ENCODE measurements at places on chromosomes 1 and 21.

DNA sequence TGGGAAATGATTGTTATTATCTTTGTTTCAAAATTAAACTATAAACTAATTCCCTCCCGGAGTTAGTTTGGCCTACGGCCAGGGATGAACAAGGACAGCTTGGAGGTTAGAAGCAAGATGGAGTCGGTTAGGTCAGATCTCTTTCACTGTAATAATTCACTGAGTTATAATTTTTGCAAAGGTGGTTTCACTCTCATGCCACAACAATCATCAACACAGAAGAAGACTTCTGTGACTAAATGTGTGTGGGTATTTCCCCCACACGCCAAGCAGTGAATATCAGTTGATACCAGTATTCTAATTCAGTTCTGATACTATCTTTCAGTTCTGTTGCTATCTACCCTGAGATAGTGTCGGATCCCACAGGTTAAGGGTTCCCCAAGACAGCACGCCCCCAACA, 215.1 kb downstream of the S1PR1 start:
- DNase-seq: peak; percentile 8

GRCh38 chr1:158969166-158969565, 37.8 kb downstream of the PYHIN1 start:
- DNase-seq: peak; percentile 25

- DNase-seq: no peak
Measured at GRCh38 chr1:119740896-119741780, 27.6 kb downstream of the HMGCS2 start.

DNA sequence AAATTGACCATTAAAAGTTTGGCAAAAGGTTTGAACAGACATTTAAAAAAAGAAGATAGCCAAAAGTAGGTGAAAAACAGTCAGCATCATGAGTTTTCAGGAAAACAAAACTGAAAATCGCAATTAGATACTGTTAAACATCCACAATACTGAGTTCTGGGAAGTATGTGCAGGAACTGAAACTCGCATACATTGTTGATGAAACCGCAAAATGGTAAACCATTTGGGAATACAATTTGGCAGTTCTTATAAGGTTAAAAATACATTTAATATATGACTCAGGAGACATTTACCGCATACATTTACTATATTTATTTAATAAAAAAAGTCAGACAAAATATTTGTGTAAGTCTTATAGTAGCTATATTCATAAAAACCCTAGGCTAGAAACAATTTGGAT, 393.2 kb downstream of the COL11A1 start:
- no peak for DNase-seq

- no peak for DNase-seq
Measured at GRCh38 chr1:16979475-16980327, 719 bp downstream of the MFAP2 start.

DNA sequence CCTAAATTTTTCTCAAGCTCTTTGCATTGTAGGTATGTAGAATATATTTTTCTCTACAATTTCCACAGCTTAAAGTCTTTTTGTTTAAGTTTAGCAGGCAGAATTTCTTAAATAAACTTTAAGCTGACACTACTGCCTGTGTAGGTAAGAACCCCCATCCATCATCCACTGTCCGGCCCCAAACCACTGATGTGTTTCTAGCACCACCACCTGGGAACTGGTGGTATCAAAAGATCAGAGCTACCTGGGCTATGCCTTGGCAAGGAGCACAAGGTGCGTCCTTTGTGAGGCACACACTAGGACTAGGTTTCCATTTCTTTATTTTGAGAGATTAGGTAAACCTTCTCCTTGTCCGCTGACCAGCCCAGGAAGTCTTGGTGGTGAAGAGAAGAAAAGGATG, 10.5 kb upstream of the LELP1 start:
- no peak for DNase-seq

DNA sequence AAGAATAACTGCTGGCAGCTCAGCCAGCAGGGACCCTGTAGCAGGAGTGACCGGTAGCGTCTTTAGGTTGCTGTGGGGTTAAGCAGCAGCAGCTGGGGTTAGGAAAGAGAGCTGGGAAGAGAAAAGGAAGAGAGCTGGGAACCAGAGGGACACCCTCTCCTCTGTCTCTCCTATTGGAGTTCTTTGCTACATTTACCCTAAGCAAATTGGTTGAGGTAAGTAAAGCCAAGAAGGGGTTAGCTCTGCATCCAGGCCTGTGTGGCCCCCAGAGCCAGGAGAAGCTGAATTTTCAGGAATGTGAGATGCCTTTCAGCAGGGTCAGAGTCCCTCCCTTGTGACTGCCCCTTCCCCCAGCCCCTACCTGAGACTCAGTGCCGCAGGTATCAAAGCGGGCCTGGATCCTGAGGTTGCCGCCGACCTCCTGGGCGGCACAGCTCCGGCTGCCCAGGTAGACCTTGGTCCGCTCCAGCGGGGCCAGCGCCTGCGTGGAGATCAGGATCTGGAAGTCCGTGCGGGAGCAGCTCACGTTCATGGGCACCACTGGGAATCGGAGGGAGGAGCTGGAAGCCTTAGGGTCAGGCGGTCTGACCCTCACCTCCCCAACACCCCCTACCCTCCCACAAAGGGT, 16.4 kb downstream of the CDCP2 start:
- DNase-seq: no peak

- no peak for DNase-seq
Measured at GRCh38 chr1:27144049-27144748, 10.7 kb downstream of the SLC9A1 start.

GRCh38 chr1:117654493-117655219, 48.8 kb downstream of the TENT5C start:
- no peak for DNase-seq

GRCh38 chr1:55965981-55966461, 613.3 kb downstream of the PLPP3 start:
- DNase-seq: no peak

DNA sequence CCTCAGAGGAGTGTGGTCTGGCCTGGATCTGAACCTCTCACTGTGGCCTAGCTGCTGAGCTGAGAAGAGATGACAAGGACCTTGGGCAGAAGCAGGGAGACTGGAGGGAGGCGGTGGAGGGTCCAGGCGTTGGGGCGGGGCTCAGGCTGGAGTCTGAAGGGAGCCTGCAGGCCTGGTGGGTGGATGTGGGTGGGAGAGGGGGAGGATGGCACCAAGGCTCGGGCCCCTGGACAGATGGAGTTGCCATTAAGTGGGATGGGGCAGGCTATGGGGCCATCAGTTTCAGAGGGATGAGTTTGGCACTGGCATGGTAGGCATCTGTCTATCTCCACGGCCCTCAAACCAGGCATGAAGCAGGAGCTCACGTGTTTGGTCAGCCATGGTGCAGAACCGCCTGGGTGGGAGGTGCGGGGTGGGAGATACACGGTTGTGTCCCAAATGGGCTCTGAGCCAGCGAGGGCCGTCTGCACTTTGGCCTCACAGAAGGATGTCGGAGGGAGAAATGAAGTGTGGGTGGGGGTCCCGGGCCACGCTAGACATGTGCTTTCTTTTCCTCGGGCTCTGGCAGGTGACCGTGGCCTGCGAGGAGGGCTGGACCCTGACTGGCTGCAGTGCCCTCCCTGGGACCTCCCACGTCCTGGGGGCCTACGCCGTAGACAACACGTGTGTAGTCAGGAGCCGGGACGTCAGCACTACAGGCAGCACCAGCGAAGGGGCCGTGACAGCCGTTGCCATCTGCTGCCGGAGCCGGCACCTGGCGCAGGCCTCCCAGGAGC, 23.6 kb downstream of the PCSK9 start:
- no peak for DNase-seq

- DNase-seq: no peak
Measured at GRCh38 chr1:216723274-216723780, at the start of gene ESRRG. Gene ESRRG (minus strand): TSS chr1:216723429. CDS start chr1:216723299, 130 bp downstream.

DNA sequence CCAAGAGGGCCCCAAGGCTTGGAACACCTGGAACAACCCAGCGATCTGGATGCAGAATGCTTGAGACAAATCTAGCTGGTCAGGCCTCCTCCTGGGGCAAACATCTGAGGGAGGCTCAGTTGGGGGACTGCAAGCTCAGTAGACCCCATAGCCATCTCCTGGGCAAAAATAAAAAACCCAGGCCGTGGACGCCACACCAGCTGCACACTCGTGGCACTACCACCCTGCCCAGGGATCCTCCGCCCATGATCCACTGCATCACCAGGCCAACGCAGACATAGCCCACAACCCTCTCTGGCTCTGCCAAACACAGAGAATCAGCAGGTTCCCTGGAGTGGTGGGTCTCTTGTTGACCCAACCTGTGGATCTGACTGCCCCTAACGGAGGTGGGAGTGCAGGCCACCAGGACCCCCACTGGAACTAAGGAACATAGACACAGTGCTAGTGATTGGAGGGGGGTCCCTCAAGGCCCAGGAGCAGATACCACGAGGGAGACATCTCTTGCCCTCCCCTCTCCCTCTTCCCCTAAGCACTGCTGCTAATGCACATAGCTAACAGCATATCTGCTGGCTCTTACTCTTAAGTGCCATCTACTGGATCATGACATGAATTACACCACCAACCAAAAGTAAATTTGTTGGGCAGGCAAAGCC, 147.2 kb downstream of the CHD1L start:
- DNase-seq: peak; percentile 40

DNA sequence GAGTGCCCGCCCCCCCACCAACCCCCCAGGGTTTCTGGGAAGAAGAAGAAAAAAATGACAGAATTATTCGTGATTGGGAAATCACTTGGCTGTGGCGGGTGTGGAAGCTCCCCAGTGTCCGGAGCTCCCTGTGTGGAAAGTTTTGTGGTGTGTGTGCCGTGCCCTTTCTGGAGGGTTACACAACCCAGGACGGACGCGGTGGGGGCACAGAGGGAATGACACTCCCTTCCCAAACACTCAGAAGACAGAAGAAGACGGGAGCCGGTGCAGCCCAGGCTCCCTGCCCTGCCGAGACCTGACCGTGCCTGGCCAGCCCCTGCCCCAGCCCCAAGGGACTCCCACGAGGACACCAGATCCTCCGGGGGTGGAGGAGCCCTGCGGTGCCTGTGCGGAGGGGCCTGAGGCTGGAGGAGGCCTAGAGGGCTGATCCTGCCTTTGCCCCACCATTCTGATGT, 33.0 kb upstream of the ADARB1 start:
- no peak for DNase-seq

DNA sequence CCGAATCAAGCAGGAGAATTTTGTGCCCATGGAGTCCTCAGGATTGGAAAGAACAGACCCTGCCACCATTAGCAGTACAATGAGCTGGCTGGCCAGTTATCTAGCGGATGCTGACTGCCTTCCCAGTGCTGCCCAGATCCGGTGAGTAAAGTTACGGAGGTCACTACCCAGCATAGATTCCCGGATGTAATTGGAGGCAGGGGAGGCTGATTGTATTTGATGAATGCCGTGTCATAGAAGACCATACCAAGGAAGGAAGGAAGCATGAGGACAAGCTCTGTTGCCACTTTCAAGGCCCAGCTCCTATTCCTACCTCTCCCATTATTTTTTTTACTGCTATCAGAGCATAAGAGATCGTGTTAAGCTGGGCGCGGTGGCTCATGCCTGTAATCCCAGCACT, 26.2 kb upstream of the VAMP3 start:
- no peak for DNase-seq

DNA sequence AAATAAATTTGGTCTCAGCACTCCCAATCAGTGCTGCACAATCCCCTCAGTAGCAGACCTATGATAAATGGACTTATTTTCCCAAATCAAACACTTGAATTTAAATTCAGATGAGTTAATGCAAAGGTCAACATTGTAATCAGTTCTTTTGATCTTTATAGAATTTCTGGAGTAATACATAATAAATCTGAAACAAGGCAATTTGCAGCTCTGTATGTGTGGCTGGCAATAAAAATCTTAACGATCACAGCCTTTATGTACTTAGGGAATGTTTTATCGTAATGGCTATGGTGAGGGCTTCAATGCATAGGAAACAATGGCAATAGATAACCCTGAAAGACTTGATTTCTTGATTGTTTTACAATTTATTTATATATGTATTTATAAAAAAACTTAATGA, 91.4 kb downstream of the GPATCH2 start:
- no peak for DNase-seq

DNA sequence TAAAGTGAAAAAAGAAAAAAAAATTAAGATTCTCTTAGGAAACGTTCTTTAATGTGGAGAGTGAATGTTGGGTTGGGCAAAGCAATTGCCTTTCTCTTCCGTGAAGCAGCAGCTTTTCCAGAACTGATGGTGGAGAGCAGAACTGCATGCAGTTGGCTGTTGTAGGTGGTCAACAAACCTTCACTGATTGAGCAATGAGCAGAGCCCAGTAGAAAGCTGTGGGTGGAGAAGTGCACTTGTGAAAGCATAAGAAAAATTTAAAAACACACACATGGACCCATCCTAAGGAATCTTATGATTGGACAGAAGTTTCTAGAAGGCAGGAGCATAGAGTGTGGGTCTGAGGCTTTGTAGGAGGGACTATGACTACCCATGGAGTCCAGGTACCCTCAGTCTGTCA, 4.5 kb downstream of the PRELP start:
- DNase-seq: no peak

DNA sequence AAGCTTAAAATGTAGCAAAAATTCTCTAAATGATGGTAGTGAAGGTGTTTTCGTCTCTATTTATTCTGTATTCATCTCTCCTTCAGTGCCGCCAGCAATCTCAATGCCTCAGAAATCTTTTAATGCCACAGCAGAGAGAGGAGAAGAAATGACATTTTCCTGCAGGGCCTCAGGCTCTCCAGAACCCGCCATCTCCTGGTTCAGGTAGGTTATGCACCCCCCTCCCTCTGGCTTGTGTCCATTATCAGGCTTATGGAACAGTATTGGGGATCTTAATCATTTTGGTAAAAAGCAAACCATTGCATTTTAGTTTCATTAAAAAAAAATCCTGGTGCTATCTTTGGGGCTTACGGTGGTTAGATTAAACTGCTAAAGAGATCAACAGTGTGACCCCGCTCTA, 326.1 kb downstream of the NCAM2 start:
- DNase-seq: no peak

DNA sequence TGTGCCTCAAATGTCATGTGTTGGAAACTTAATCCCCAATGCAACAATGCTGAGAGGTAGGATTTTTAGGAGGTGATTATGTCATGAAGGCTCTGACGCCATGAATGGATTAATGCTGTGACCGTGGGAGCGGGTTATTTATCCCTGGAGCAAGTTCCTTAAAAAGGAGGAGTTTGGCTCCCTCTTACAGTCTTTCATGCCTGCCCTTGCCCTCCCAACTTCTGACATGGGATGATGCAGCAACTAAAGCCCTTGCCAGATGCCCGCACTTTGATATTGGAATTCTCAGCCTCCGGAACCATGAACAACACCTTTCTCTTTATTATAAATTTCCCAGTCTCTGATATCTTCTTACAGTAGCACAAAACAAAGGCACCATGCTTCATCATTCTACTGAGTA, 685.3 kb upstream of the CHRM3 start:
- no peak for DNase-seq

DNA sequence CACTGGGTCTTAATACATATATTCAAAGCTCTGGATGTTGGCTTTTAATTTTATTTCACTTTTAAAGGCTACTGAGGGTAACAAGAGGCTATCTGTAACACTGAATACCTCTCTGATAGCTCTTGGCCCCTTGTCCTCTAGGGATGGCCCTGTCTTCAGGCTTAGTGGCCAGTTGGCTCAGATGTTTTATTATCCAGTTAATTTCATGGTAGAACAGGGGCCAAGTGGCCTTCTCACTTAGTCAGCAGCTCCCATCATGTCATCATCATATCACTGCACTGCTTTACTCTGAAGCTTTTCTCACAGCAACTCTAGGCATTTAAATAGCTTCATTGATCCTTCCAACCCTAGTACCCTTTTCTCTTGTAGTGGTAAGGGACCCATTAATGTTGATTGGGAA, 40.2 kb upstream of the MACF1 start:
- DNase-seq: no peak

- DNase-seq: no peak
Measured at GRCh38 chr1:228307218-228308023, 99.2 kb downstream of the TRIM11 start.

GRCh38 chr21:38839328-38840286, 33.9 kb downstream of the ETS2 start:
- no peak for DNase-seq
